ENCODE measurements at places on chromosomes 5 and 9. TPM values are rescaled to one million over a fixed set of nuclear protein-coding genes. Genes with fewer than 3 reads are reported as not detected.

C5orf52 gene
- total RNA-seq = not detected

- H3K27me3 ChIP-seq = no peaks in the 10 kb centered on the region
- H3K4me1 ChIP-seq = no peaks in the 10 kb centered on the region
- DNase-seq = no peak
These were observed 46.9 kb downstream of the RAB14 start for GRCh38 chr9:121154782-121155181.

DNA sequence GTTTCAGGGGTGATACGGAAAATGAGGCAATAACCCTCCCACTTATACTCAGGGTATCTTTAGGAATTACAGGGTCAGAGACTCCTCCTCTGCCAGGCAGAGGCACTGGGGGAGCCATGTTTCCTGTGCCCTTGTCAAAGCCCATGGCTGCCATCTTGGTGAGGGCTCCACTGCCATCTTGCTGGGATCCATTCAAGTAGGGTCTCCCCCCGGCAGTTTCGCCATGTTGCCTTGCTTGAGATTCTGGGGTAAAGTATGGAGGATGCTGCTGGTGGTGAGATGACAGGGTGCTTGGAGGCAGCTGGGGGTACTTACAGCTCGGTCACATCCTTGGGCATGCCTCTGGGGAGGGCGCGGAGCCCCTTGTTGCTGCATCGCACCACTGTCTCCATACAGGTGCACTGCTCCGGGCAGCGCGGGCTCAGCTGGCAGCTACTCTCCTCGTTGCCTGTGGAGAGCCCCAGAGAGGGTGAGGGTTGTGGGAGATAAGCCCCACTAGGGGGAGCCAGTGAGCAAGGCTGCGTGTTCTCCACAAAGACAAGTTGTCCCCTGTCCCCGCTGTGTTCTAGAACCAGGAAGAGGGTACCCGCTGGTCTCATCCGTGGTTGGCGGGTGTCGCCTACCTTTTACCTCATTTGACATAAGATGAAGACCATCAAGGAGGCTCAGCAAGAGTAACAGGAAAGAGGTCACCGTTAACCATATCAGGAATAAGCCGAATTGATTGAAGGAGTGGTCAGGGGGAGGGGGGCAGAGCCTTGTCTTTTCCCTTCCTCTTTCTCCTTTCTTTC is 169.0 kb upstream of the PANK3 start:
- no peak overlapping the region for H3K4me3 ChIP-seq
- no peak overlapping the region for H3K27ac ChIP-seq
- no peaks in the 10 kb centered on the region for H3K27me3 ChIP-seq
- no peaks in the 10 kb centered on the region for H3K4me1 ChIP-seq
- peaks cover 28% of the 10 kb centered on the region for H3K36me3 ChIP-seq

GRCh38 chr9:135061441-135061840 is 26.0 kb upstream of the OLFM1 start:
- H3K4me1 ChIP-seq = no peaks in the 10 kb centered on the region
- no peaks in the 10 kb centered on the region for H3K36me3 ChIP-seq
- no peak overlapping the region for H3K4me3 ChIP-seq
- no peaks in the 10 kb centered on the region for H3K27me3 ChIP-seq
- DNase-seq = no peak

DNA sequence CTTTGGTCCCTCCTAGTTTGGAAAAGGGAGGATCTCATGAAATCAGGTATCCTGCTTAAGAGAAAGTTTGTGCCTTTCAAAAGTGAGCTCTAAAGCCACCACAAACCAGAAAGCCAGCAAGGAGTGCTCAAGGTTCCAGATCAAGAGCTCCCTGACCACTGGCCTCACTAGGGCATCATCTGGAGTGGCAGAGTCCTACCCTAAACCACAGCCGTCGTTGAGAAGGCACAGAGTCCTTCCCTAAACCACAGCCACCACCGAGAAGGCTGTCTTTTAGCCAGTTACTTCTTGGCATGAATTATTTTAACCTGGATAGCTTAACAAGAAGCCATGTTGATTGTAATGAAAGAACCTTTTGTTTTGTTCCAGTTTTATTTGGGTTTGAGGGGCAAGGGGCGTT is 102.9 kb downstream of the FRMD3 start:
- DNase-seq = no peak
- H3K27ac ChIP-seq = no peak overlapping the region
- peaks cover 37% of the 10 kb centered on the region for H3K4me1 ChIP-seq
- no peaks in the 10 kb centered on the region for H3K36me3 ChIP-seq
- no peak overlapping the region for H3K4me3 ChIP-seq
- H3K27me3 ChIP-seq = no peaks in the 10 kb centered on the region

DNA sequence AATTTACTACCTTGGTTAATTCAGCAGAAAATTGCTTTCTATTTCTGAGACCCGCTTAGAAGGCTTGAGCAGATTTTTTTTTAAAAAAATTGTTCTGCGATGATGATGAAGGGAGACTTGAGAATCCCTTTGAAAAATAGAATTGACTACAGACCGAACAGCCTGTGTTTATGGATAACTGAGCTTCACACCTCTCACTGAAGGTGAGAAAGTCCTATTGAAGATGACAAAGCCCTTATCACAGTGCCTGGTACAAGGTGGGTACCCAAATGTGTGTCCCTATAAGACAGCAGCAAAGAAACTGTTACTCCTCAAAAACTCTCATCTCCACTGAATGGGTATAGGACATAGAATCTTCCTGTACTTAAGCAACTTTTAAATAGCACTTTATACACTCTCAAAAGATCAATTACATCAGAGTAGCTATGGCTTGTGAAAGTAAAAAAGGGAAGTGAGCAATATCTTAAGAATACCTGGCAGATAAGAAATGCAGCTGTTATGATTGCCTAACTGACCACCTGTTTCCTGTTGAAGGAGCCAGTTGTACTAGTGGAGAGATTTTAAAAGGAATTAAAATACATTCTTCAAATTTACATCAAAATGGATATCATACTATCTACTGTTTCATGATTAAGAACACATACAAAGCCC is 419.7 kb downstream of the CHSY3 start:
- no peak for DNase-seq
- H3K4me3 ChIP-seq = no peak overlapping the region
- no peaks in the 10 kb centered on the region for H3K36me3 ChIP-seq
- no peaks in the 10 kb centered on the region for H3K27me3 ChIP-seq
